Fibroblast of lung (primary cell): ENCODE measurements at places on chromosomes 12 and 14.
A peak's percentile ranks its signal among the peaks of the same experiment; 100 is the strongest.

- DNase-seq = peak; percentile 97
Observed at GRCh38 chr14:20454516-20455354, at the start of the genes APEX1 and OSGEP. APEX1 (plus strand) TSS chr14:20455226; CDS start chr14:20455646, 420 bp downstream. OSGEP (minus strand) TSS chr14:20454812; CDS start chr14:20454683, 129 bp downstream.

DNA sequence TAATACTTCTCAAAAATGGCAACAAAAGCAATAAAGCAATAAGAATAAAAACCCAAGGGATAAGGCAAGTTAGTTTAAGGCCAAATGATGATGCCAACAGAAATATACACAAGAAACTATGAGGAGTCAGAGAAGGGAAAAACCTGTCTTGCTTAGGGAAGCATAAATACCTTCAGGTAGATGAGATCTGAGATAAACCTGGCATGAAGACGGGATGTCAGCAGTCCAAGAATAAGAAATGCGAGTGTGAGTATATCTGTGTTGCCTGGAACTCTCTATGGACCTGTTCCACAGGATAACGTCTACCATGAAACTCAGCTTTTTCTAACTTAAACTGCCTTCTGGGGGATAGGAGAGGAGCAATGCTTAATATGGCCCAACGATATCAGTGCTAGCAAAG lies 30.6 kb downstream of the KCNH5 start:
- no peak for DNase-seq

DNA sequence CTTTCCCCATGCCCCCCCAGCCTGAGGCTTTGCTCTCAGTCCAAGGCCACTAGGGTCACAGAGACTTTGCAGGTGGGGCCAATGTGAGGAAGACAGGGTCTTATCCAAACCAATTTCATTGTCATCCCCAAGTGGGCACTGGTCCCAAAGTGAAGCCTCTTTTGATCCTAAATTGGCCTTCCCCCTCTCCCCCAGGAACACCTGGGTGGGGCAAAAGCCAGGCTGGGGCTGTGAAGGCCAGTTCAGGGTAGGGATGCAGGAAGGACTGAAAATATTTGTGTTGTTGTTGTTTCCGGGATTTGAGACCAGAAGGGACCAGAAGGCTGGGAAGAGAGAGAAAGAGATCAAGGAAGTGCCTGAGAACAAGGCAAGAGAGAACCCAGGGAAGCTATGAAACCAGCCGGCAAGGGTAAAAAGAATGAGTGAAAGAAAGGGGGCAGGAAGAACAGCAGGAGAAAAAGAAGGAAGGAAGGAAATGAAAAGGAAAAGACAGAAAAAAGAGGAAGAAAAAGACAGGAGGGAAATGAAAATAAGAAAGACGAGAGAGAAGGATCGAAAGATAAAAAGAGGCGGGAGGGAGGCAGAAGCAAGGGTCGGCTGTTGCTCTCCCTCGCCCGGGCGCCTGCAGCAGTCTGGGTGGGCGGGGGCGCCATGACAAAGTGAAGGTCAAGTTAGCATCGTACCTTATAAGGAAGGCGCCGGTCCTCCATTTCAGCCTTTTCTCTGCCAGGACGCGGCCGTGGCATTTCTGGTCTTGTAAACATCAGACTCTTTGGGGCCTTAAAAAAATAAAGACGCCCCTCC lies 7.4 kb upstream of the HOXC11 start:
- DNase-seq = no peak

DNA sequence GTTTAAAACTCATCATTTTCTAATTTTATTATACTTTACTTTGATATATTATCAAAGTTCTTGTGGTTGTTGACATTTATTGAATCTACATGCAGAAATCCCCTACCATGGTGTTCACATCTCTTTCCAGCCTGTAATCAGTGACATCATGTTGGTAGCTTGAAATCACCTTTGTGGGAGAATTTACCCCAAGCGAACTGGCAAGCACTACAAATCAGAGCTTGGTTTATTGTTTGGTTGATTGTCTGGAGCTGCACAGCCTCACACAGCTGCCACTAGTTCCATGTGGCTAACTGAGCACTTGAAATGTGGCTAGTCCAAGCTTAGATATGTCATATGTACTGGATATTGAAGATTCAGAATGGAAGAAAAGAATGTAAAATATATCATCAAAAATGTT lies 15.4 kb upstream of the KRT5 start:
- DNase-seq = no peak

GRCh38 chr12:127060310-127060847 lies 1206.6 kb upstream of the TMEM132C start:
- no peak for DNase-seq

GRCh38 chr14:102593825-102594137 lies 1.3 kb downstream of the RCOR1 start:
- DNase-seq = peak; percentile 28

DNA sequence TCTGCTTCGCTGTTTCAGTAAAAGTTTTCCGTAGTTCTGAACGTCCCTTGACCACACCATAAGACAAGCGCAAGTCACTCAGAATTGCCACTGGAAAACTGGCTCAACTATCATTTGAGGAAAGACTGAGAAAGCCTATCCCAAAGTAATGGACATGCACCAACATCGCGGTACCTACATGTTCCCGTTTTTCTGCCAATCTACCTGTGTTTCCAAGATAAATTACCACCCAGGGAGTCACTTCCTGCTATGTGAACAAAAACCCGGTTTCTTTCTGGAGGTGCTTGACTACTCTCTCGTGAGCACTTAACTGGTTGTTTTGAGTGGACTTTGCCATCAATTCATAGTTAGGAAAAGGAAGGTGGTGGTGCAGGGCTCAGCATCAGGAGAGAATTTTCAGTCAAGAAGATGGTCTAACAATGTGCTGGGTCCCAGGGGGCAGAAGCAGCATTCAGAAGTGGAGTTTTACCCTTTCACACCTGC lies 1.4 kb downstream of the EGLN3 start:
- DNase-seq = no peak
